ENCODE measurements at places on chromosomes 1 and 21.

GRCh38 chr1:19862944-19863343, 19.3 kb upstream of the OTUD3 start:
- DNase-seq, result no peak

- no peak for DNase-seq
These were observed 3.6 kb upstream of the GATAD2B start for GRCh38 chr1:153926405-153926804.

GRCh38 chr21:32918478-32919120, 107.1 kb upstream of the OLIG2 start:
- no peak for DNase-seq

GRCh38 chr1:178490967-178491366, 5.8 kb downstream of the CLEC20A start:
- DNase-seq, result no peak

DNA sequence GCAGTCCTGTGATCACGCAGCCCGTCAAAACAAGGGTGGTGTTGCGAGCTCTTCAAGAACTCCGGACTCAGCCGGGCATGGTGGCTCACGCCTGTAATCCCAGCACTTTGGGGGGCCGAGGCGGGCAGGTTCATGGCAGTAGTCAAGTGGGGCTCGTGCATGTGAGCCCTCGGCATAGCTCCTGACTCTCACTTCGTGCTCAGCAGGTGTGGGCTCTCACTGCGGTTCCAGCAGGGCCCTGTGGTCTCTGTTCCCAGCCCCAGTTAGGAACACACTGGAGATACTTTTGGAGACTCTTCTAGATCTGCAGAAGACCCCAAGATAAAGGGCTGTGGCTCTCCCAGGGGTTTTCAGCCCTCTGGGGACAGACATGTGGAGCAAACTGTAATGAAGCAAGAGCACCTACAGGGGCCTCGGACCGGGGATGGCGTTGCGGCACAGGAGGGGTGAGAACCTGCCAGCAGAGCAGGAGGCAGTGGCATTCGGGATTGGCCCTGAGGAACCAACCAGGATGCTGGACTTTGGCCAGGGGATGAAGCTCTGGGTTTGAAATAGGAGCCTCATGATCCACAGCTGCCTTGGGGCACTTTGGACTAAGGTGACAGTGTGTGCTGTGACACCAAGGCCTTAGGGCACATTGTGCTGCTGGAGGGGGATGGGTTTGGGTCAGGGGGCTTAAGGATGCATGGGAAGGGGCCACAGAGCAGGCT, 443.2 kb downstream of the CAMTA1 start:
- DNase-seq, result no peak

GRCh38 chr1:47228644-47229030, 3.4 kb downstream of the TAL1 start:
- no peak for DNase-seq

- no peak for DNase-seq
These were observed at the start of gene C1orf116 for GRCh38 chr1:207032528-207033017. Gene C1orf116 (minus strand): TSS chr1:207032756. CDS start chr1:207027598, 5,158 bp downstream.

DNA sequence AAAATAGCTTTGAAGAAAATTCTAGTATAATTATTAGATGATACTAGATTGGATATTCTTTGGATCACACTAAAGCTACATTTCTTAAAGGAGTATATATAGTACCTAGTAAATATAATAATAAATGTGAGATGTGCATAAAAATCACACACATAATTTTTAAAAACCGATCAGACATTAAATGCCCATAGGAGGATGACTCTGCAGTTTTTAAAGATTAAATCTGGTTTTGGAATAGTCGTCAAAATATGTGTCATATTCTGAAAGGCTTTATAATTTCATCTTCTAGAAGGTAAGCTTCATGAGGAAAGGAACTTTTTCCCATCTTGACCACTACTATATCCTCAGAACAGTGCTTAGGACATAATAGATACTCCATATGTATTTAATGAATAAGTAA, 169.0 kb downstream of the NRIP1 start:
- no peak for DNase-seq

DNA sequence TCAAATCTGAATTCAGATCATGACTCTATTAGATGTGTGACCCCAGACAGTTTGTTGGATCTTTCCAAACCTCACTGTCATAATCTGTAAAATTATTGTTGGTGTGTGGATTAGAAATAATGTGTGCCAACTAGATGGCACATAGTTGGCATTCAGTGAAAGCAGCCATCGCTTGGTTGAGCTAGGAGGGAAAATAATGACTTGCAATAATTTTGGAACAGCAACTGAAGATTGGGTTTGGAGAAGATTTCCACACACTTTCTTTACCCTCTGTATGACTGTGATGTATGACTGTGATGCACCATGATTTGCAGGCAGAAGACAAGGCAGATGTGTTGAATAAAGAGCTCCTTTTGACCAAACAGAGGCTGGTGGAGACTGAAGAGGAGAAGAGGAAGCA, 24.0 kb upstream of the CACYBP start:
- DNase-seq, result no peak

- no peak for DNase-seq
These were observed 160.8 kb upstream of the ARHGEF16 start for GRCh38 chr1:3293563-3294080.

GRCh38 chr1:44405798-44406736, 1.0 kb downstream of the RNF220 start:
- DNase-seq, result no peak

GRCh38 chr1:10459184-10459583, 9.4 kb downstream of the CORT start:
- peak; percentile 72 for DNase-seq

GRCh38 chr1:153386500-153386901, 4.4 kb downstream of the S100A8 start:
- no peak for DNase-seq

DNA sequence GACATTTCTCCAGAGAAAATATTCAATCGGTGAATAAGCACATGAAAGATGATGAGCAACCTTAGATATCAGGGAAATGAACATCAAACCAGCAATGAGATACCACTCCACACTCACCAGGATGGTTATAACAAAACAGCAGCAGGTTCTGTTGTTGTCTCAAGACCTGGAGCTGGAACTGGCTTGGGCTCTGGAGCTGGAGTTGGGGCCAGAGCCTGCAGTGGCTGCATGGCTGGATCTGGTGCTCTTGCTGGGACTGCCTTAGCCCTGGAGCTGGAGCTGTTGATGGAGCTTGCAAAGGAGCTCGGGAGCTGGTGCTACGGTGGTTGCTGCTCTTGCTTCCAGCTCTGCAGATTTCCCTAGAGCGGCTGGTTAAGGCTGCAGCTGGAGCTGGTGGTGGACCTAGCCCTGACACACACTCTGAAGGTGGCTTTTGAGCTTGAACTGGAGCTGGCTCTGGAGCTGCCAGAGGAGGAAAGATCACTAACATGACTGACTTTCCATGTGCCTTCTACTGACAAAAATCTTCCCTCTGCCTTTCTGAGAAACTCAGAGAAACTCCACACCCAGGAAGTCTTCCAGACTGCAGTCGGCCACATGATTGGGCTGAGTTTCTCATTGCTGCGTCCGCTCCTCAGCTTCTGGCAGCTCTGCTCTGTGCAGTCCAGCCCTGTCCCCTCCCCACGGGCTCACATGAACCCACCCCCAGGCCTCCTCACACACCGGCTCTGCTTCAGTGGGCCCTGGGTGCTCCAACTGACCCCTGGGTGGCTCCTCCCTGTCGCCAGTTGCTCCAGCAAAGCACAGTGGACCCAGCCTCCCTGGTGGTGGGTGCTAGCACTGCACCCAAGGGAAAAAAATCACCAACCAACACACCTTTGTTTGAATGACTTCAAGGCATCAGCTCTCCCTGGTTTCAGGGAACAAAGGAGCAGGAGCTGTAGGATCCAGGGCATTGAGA, 139.1 kb upstream of the FMN2 start:
- DNase-seq, result no peak

- DNase-seq, result no peak
These were observed 1111.7 kb upstream of the B3GALT2 start for GRCh38 chr1:194298007-194298598.

DNA sequence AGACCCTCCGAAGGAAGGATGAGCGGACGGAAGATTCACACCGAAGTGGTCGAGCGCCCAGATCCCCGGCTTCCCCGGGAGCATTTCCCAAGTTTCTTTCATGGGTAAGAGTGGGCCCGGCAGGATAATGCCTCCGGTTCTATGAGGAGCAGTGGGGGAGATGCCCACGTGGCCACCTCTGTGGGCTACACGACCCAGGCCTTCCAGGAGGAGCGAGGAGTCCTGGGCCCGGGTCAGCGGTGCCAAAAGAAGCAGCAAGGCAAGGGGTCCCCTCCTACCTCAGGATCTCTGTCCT, 7.9 kb upstream of the NBPF11 start:
- DNase-seq, result no peak

- no peak for DNase-seq
These were observed 142.5 kb downstream of the TNR start for GRCh38 chr1:175600721-175601440.

Measured in HFFc6 (cell line).